Activated naive CD8-positive, alpha-beta T cell treated with anti-CD3 and anti-CD28 coated beads for 36 hours (primary cell): ENCODE measurements at places on chromosomes 6 and 20. TPM values are rescaled to one million over a fixed set of nuclear protein-coding genes. Genes with fewer than 3 reads are reported as not detected.

GRCh38 chr6:70709826-70710225 is 42.1 kb downstream of the SMAP1 start:
- no peak for DNase-seq

DNA sequence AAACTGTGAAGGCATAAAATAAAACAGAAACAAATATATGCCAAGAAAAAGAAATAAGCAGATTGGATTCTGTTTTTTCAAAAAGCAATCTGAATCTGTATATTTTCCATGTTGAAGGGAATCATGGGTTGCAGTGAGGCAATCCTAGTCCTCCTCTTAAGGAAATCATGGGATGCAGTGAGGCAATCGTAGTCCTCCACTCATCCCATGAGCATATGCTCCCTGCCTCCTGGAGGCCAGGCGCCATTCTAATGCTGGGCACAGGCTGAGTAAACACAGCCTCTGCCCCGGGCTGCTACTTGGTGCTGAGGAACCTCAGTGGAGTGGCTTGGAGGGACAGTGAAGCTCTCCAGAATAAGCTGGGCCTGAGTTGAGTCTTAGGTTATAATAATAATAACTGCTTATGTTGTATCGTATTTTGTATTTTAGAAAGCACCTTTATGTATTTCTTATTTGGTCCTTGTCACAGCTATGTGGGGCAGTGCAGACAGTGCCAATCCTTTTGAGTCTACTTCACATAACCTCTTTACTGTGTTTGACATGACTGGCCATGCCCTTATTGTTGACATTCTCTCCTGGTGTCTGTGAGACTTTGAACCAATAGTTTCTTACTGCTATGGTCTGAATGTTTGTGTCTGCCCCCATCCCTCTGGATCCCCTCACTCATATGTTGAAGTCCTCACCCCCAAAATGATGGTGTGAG is 56.6 kb upstream of the CITED2 start:
- DNase-seq, result no peak

DNA sequence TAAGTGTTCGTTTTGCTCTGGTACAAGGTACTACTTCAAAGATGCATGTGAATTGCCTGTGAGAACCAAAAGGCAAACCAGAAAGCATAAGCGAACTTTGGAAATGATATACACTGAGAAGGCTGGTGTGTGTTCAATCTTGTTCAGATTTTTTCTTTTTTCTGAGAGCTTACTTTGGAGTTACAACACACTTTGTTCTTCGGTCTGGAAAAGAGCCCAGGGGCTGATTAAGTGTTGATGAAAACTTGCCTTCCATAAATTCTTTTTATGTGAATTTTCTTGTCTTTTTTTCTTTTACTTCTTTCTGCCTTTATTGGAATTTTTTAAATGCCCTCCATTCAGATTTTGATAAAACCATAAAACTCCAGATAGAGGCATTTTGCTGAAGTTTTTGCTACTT is 395.1 kb upstream of the SASH1 start:
- DNase-seq, result no peak

- DNase-seq, result no peak
These were observed 103.6 kb downstream of the CDYL start for GRCh38 chr6:4879741-4880275.

Gene PFDN4
- total RNA-seq, result 38.8 TPM
